ENCODE measurements at places on chromosomes 3 and 15.

- no peak for DNase-seq
Measured at GRCh38 chr3:67018789-67019526, 20.9 kb downstream of the KBTBD8 start.

- no peak for DNase-seq
Measured at GRCh38 chr3:111321786-111322185, 220.2 kb upstream of the CD96 start.

- DNase-seq: no peak
Measured at GRCh38 chr3:112391648-112392047, 58.7 kb downstream of the CD200 start.

GRCh38 chr15:73982222-73982962 is 9.7 kb downstream of the STOML1 start:
- no peak for DNase-seq

DNA sequence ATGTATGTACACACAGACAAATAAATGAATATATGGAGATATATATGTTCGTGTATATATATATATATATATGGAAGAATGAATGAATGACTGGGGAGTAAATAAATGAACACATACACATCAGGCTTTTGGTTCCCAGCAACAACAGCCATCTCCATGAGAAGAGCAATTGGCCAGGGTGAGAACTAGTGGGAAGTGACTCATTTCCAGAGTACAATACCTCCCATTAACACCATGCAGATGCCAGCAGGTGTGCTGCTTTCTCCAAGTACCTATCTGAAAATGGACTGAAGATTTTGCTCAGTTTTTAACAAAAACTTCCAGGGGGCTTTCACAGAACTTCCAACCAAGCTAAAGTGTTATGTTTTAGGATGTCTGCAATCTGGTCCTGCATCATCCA is 179.8 kb upstream of the SLC2A2 start:
- DNase-seq: no peak

GRCh38 chr3:123431658-123432324 is 17.1 kb downstream of the ADCY5 start:
- no peak for DNase-seq

- DNase-seq: no peak
Measured at GRCh38 chr3:173753593-173753992, 356.0 kb downstream of the NLGN1 start.

DNA sequence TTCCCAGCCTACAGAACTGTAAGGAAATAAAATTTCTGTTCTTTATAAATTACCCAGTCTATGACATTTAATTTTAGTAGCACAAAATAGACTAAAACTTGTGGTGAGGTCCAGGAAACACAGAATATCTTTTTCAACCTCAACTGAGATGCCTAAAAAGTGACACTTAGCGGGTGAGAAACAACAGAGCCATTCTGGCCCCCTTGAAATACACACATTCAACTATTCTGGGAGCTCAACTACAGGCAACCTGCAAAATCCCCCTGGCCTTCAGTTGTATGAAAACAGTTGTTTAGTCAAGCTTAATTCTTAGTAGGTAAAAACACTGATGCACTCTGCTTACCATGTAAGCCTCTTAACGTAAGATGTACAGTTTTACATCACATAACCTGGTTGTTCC is 66.8 kb downstream of the ANKRD28 start:
- DNase-seq: no peak

GRCh38 chr3:57234613-57235575 is 7.4 kb downstream of the APPL1 start:
- no peak for DNase-seq

DNA sequence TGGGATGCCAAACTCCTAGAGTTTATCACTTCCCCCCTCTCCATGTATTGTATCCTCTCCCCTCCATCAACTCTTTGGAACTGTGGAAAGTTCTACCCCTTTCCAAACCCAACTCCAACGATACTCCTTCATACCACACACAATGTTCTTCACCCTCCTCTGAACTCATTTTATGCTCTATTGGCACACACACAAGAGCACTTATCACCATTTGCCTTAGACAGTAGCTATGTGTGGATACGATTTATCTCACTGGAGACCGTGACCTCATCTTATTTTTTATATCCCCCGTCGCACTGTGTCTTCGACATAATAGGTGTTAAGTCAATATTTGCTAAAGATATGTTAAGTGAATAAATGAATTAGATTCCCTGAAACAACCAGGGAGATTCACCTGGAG is 316.5 kb upstream of the PROK2 start:
- no peak for DNase-seq

DNA sequence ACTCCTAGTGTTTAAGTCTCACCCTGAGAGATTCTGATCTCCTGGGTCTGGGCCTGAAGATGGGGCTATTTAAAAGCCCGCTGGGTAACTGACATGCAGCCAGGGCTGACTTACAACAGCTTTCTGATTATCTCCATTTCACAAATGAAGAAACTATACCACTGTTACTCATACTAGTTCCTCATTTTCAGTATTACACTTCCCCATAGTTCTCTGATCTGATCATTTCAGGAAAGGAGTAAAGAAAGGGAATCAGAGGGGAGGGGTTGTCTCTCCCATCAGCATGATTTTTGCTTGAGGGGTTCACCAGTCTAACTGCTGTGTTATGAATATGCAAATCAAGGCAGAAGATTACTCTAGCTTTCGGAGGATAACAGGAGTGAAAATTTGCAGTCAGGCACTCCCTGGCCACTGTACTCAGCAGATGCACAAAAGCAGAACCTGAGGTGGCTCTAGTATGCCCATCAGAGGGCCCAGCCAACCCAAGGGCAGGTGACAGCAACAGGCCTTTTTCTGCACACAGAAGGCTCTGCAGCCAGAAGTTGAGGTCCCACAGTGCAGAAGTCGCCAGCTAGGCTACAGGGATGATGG is 59.4 kb downstream of the DAPK2 start:
- no peak for DNase-seq

DNA sequence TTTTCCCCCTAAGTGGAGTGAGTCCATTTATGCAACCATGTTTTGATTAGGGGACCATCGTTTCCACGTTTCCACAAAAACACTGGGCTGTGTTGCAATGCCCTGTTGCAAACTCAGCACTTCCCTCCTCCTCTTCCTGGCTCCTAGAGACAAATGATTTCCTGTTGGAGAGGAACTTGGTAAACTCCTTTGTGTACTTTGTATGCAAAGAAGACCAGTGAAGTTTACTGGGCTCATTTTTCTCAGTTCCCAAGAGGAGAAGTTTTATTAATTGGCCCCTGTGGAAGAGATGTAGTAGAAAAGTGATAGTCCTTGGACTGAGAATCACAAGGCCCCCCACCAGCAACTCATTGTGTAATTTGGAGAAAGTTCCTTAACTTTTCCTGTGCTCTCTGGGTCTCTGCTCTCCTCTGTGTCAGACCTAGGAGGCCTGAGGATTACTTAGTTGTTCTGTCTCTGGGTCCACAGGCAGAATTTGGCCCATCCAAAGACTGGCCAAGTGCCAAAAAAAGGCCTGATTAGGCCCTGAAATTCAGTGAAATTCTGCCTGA is 95.0 kb downstream of the ATG7 start:
- no peak for DNase-seq

DNA sequence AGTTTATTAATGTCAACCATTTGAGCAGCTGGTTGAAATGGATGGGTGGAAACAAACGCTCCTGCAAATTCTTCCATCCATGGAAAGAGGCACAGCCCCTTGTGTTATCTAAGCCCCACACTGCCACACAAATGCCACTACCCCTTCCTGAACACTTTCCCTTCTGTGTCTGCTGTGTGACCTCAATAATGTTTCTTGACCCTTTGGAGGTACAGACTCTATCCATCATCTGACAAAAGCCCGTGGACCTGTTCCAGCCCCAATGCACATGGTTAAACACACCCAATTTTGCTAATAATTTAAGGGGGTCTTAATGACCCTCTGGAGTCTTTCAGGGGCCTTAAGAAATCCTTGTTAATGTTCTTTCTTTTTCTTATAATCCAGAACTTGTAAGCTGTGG is 482.2 kb upstream of the CFAP20DC start:
- no peak for DNase-seq

- no peak for DNase-seq
Measured at GRCh38 chr15:36885771-36886170, 214.6 kb downstream of the MEIS2 start.

DNA sequence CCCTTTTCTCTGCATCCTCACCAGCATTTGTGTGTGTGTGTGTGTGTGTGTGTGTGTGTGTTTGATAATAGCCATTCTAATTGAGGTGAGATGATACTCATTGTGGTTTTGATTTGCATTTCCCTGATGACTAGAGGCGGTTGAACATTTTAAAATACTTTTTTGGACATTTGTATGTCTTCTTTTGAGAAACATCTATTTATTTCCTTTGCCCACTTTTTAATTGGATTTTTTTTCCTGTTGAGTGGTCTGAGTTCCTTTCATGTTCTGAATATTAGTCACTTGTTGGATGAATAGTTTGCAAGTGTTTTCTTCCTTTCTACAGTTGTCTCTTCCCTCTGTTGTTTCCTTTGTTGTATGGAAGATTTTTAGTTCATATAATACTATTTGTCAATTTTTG is 54.3 kb upstream of the THSD4 start:
- DNase-seq: no peak

GRCh38 chr3:138971766-138972320 is 24.8 kb downstream of the FOXL2NB start:
- DNase-seq: no peak

DNA sequence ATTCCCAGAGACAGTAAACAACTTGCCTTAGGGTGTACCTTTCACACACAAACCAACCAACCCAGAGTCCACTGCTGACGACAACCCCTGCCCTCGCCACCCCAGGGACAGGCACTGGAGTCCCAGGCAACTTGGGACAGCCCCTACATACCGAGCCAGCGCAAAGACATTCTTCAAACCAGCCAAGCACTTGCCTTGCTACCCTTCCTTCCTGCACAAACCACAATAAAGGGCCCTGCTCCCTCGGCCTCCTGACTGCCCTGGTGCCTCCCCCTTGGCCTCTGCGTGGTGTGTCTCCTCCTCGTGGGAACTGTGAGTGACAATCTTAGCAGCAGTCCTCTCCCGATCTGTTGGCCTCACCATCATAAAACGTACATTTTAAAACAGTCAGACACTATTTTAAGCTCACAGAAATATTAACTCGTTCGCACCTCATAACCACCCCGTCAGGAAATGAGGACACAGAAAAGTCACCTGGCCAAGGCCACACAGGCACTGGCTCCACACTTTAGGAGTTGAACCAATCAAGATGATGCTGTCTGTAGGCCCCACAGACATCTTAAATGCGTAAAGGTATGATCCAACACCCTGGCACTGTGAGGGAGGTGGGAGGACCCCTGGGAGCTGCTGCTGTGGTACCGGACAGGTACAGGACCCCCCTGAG is 113.8 kb downstream of the ADCY5 start:
- DNase-seq: no peak

GRCh38 chr15:89123181-89123525 is 34.9 kb downstream of the ABHD2 start:
- DNase-seq: no peak

DNA sequence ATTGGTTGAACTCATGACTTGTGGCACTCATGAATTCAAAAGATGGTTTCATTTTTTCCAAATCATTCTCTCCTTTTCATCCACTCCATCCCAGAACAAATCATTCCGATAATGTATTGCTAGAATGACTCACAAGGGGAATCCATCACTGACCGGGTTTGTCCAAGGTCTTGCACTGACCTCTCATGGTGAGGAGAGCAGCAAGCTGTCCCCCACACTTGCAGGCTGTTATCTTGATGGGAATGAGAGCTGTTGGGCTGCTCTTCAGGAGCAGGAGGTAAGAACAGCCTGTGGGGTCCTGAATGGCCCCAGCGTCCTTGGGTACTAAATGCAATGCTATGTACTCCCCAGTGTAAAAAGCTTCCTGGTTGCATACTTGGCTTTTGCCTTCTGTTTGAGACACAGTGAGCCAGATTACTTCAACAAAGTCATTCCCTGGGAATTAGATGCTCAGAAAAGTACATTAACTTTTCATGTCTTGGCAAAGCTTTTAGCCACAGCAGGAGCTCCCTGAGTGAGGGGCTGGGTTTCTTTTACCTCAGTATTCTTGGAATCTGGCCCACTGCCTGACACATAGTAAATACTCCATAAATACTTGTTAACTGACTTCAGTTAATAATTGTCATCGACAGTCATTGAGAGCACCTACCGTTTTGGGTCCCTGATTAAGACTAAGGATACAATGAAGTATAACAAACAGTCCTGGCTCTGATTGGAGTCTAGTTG is 24.1 kb downstream of the CCNL1 start:
- no peak for DNase-seq
